Erythroblast (primary cell): ENCODE measurements at places on chromosomes 7 and 10.

GRCh38 chr7:142608630-142609428 lies 140.4 kb upstream of the PRSS1 start:
- peak; percentile 42 for DNase-seq

GRCh38 chr7:47948141-47948790 lies at the start of gene PKD1L1:
PKD1L1 (minus strand) TSS chr7:47948466; CDS start chr7:47948440, 26 bp downstream.
- no peak for DNase-seq

DNA sequence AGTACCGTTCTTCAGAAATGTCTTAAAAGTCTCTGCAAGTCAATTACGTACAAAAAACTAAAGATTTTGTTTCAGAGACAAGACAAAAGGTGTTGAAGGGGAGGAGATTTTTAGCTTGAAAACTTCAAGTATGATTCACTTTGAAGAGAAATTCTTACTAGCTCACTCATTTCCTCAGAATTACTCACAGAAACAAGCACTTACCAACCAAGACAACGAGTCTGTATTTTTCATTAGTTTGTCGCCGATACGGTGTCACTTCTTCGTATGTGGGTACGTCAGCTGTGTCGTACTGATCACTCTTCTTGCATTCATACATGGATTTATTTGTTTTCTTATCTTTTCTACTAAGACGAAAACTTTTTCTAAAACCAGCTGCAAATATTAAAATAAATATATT lies 90.6 kb upstream of the ODAD2 start:
- no peak for DNase-seq

DNA sequence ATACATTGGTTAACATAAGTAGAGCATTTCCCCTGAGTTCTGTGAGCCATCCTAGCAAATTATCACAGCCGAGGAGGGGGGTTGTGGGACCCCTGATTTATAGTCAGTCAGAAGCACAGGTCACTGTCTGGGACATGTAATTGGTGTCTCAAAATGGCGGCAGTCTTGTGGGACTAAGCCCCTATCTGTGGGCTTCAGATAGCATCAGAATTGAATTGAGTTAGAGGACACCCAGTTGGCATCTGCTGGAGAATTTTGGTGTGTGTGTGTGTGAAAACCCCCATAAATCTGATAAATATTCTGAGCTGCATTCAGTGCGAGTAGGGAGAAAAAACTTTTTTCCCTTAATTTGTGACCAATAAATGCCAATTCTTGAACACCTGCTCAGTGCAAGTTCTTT lies 6.5 kb upstream of the TET1 start:
- DNase-seq = no peak

DNA sequence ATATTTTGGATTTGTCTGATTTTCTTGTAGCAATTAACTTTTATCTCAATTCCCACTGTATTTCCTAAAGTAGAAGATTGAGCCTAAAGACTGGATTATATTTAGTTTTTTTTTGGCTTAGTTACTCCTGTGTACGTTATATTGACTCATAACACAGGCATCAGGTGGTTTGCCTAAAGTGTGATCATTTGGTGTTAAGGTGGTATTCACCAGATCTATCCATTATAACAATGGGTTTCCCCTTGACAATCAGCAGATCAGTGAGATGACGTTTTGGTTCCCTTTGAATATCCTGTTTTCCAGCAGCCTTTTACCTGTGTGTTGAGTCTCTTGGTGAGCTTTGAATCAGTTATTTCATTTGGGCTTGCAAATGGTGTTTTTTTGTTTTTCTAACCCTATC lies 18.1 kb downstream of the MAPK8 start:
- no peak for DNase-seq

DNA sequence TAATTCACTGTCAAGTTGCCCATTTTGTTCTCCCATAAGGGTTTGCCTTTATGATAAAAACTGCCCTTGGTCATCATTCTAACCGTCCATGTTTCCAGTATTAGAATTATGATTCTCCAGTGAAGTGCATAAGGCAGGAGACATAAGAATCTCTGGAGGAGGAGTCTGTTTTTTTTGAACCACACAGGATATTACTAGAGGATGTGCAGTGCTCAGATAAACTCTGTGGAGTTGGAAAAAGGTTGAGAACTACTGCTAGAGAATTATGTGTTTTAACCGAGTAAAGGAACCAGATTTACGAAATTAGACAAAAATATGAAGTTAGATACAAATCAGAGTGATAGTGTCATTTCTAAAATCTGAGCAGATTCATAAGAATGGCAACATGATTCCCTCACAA lies 40.5 kb downstream of the MDFIC start:
- no peak for DNase-seq

DNA sequence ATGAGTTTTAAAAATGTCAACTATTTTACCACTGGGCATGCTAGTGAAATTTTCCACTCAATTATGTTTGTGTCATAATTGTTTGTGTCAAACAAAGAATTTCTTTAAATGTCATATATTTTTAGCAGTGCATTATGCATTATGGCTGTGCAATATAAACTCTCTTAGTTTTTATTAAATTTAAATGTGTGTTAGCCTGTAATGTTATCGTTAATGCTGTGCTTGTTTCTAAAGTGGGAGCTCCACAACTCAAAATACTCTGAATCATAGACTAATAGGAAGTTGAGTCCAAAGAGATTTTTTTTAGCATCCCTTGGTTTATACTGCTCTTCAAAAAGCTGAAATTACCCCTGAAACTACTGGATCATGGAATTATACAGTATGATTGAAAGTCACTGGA lies 26.8 kb downstream of the GNAI1 start:
- DNase-seq = no peak

DNA sequence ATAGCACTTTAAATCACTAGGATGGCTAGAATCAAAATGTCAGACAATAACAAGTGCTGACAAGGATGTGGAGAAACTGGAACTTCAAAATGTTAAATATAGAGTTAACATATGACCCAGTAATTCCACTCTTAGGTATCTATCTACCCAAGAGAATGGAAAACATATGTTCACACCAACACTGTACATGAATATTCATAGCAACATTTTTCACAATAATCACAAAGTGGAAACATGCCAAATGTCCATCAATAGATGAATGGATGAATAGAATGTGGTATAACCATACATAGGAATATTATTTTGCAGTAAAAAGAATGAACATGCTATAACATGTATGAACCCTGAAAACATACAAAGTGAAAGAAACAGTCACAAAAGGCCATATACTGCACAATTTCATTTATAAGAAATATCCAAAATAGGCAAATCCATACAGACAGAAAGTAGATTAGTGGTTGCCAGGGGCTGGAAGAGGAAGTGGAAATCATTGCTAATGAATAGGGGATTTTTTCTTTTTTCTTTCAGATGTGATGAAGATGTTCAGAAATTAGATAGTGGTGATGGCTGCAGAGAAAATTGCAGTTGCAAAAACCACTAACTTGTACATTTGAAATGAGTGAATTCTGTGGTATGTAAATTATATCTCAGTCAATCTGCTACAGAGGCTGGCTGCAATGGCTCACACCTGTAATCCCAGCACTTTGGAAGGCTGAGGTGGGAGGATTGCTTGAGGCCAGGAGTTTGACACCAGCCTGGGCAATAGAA lies 93.0 kb downstream of the CPVL start:
- no peak for DNase-seq

DNA sequence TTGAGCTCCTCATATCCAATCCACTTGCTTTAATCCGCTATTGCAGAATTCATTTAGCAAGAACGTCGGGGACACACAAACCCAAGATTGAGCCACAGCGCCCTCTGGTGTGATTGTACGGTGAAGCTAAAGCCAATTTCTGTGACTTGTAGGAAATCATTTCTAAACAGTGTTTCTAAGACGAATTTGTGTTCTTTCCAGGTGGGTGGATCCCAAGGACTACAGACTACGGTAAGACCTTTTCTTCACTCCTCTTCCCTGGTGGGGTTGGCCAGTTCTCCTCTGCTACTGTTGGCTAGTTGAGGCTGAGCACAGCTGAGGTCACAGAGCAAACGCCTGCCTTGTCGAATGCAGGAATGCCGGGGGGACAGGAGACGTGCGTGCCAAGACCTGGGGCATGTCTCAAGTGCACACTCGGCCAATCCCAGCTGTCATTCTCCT lies 5.2 kb downstream of the DMBT1 start:
- DNase-seq = peak; percentile 51

DNA sequence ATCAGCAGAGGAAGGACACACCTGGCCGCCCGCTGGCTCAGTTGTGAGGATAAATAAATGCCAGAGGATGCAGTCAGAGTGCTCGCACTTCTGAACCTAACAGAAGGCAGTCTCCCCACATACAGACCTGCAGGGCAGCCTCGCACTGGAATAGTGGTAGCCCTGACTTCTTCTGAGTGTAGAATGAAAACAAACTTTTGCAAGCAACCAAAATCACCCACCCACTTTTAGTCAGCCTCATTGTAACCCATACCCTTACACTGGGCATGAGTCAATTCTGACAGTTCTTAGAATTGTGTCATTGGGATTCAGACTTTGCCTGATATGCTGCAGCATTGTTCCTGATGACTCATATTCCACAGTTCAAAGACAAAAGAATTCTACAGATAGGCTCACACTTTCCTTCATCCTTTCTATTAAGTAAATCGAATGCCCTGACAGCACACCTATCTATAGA lies 167.0 kb upstream of the CDK1 start:
- DNase-seq = no peak

GRCh38 chr7:5382281-5382892 lies 41.2 kb downstream of the TNRC18 start:
- DNase-seq = peak; percentile 28

GRCh38 chr10:30812018-30812851 lies 182.7 kb upstream of the LYZL2 start:
- DNase-seq = no peak

DNA sequence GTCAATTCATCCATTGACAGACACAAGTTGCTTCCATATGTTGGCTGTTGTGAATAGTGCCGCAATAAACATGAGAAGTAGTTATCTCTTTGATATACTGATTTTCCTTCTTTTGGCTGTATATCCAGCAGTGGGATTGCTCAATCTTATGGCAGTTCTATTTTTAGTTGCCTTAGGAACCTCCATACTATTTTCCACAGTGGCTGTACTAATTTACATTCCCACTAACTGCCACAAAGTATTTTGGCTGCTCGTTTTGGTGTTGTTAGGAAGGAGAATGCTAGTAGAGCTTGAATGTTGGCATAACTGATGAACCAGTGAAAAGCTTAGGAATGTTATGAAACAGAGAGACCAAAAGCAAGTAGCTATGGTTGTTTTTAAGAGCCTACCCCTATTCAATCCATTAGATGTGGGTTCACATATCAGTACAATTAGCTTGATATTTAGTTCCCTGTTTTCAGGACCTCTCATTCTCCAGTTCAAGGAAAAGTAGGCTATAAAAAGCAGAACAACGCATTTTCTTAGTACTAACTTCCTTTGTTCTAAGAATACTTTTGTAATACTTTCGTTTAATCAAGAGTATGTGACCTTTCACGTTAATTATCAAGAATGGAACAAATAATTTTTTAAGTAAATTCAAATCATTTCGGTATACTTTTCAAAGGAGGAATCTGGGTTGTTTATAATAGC lies 100.3 kb downstream of the FAS start:
- DNase-seq = no peak

GRCh38 chr7:954330-955238 lies at the start of gene ADAP1:
ADAP1 (minus strand) TSS chr7:954680; CDS start chr7:954477, 203 bp downstream.
- peak; percentile 42 for DNase-seq

DNA sequence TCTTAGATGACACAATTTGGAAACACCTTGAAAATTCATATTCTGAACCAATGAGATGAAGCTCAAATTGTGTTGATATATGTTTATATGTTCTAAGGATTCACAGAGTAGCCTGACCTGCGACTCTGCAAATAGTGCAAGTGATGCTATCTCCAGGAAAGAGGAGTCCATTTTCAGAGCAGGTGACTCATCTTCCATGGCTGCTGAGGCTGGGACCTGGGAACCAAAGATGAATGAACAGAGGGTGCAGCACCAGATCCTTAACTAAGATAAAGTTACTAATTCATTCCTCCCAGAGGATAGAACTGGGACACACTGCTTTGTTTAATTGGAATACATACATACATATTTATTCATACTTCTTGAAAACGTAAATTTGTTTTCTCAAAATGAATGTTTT lies 240.6 kb upstream of the SEMA3C start:
- peak; percentile 63 for DNase-seq

- DNase-seq = no peak
Measured at GRCh38 chr10:117169480-117169879, 27.8 kb upstream of the KCNK18 start.

- no peak for DNase-seq
Measured at GRCh38 chr7:136685501-136686173, 182.8 kb upstream of the CHRM2 start.
